Activated naive CD4-positive, alpha-beta T cell treated with anti-CD3 and anti-CD28 coated beads for 36 hours (primary cell): ENCODE measurements at places on chromosomes 3 and 15. TPM values are rescaled to one million over a fixed set of nuclear protein-coding genes. Genes with fewer than 3 reads are reported as not detected.

DNA sequence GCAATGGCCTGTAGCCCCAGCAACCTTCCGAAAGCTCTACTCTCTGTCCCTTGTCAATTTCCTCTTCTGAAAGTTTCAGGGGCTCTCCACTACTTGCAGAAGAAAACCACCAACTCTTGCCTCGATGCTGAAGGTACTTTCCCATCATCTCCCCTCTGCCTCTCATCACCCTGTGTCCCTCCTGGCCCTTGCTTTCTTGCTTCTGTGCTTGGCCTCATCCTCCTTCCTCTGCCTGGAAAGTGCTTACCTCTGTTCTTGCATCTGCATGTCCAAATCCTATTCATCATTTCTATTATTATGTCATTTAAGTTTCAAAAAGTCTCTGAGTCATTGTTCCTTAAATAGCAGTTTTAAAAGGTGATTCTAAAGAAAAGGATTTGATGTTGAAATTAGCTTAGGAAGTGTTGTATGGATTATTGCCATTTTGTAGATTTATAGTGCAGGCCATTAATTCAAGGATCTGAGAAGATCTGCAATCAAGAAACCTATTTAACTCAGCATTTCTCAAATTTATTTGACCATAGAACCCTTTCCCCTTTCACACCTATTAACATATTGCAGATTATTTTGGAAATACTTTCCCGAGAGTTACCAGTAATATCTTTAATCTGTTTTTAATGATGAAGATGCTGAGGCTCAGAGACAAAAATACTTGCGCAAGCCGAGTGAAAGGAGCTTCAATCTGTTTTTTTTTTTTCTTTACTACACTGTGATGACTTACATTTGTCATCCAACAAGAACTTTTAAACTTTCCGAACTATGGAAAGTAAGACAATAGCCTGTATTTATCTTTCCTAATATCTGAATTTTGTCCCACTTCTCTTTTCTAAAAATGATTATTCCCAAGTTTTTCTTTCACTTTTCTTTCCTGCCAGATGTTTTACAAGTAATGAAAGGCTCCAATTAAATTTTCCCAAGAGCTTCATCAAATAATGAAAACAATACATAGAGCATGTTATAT, 22.3 kb upstream of the CFAP161 start:
- DNase-seq, result no peak

Gene NIT2
- 76.0 TPM for total RNA-seq

- DNase-seq, result peak; percentile 86
These were observed at the start of gene CHD2 for GRCh38 chr15:92899948-92900730. CHD2 (plus strand) TSS chr15:92900324; CDS start chr15:92901238, 914 bp downstream.

Gene AGBL1
- not detected for total RNA-seq

DNA sequence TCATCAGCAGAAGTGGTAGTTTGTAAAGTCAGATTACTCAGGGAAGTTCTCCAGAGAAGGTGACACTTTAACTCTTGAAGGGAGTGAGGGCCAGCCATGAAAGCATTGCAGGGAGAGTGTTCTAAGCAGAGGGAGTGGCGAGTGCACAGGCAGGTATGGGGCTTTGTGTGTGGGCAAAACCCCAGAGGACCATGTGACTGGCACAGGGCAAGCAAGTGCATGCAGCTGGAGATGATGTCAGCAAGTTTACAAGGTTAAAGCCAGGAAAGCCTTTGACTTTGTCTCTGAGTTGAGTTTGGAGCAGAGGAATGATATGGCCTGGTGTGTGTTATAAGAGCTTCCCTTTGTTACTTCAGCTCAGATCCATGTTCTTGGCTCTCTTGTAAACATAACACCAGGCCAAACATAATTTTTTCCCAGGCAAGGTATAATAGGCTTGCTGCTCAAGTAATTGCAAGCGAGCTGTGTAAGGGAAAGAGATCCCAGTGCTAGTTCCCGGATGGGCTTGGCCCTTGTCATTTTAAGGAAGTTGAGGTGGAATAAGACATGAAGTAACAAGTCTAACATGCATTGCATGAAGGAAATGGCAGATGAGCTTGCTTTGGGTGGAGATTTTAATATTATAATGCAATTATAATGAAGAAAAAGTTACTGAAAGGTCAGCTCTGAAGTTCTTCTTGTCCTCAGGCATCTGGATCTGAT, 341.1 kb upstream of the LRRC3B start:
- no peak for DNase-seq

- DNase-seq, result peak; percentile 80
These were observed at the start of gene SMAD3 for GRCh38 chr15:67065531-67066005. SMAD3 (plus strand) TSS chr15:67065602; CDS start chr15:67066155, 553 bp downstream.

Gene SYNPR
- not detected for total RNA-seq

DNA sequence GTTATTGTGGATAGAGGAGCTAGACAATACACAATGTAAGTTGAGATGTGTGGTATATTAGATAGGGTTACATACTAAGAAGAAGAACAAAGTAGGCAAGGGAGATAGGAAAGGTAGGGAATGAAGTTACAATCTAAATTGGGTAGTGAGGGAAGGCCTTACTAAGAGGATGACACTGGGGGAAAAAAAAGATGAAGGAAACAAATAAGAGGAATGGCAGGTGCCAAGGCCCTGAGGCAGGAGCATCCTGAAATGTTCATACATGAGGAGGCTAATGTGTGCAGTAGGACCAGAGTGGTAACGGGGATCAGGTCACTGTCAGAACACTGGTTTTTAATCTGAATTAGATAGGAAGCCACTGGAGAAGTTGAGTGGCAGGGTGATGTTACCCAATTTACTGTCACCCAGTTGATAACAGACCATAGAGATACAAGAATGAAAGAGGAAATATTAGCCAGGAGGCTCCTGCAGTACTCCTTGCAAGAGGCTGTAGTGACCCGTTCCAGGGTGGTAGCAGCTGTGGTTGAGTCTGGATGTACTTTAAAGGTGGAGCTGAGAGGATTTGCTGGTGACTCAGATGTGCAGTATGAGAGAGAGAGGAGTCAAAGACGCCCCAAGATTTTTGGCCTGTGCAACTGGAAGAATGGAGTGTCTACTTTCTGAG, 14.4 kb downstream of the RTP1 start:
- no peak for DNase-seq

Gene MYRIP
- total RNA-seq, result not detected

Gene FHIT
- total RNA-seq, result 22.7 TPM

GRCh38 chr15:66907826-66908743, 157.3 kb upstream of the SMAD3 start:
- no peak for DNase-seq

GRCh38 chr3:171260466-171260865, 199.7 kb downstream of the TNIK start:
- no peak for DNase-seq

GRCh38 chr3:108029466-108029865, 61.4 kb downstream of the CD47 start:
- no peak for DNase-seq

- DNase-seq, result no peak
These were observed 247.4 kb upstream of the SATB1 start for GRCh38 chr3:18672561-18672960.

- DNase-seq, result no peak
These were observed 72.7 kb upstream of the PPIB start for GRCh38 chr15:64235552-64235951.

GRCh38 chr3:197345390-197345789, 47.0 kb upstream of the DLG1 start:
- DNase-seq, result no peak

DNA sequence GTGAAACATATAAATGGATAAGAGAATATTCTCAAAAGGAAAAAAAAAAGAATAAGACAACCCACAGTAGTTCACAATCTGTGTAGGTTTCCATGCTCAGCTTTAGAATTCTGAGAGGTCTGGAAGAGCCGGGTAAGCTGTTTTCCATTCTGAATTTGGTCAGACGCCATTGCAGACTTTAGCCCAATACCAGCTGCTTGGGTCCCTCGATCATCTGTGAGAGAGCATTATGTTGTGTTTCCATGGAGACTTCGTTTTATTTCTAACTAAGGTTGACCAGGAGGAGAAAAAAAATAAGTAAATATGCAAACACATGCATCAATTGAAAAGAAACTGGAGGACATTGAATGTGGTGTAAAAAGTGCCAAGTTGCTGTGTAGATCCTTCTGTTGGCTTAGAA, 25.5 kb downstream of the KCNAB1 start:
- DNase-seq, result no peak

GRCh38 chr3:133159498-133160475, 121.6 kb downstream of the TMEM108 start:
- no peak for DNase-seq

Gene LYZL4
- not detected for total RNA-seq

DNA sequence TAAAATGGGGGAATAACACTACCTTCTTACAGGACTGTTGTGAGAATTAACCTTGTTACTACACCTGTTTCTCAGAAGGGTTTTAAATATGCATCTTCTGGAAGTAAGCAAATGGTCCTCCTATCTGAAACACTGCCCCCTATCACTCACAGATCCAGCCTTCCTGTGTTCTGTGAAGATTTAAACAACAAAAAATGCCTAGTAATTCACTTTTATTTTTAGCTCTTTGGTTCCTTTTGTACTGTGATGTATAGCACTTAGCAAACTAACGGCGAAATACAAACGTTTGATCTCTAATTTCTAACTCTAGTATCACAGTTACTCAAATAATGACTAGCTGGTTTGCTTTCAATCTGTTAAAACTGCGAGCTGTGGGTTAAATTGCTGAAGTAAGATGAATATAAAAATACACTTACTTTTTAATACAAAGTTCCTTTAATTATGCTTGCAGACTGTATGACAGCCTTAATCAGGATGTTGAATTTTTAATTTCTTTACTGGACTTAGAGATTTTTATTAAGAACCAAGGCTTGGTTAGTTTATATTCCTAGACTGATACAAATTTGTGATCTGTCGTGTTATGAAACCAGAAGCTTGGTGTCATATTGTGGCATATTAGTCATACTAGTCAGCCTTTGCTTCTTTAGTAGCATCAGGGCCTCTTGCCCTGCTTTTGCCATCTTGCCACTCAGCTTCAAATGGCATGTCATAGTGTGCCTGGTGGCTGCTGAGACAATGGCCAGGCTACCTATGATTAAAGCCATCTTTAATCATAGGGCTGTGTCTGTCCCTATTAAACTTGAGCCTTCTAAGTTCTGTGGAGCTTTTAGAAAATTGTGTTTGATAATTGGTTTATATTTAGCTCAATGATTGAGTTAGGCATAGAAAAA, 9.2 kb downstream of the EIF3J start:
- DNase-seq, result peak; percentile 74

Gene ZXDC
- 23.9 TPM for total RNA-seq

- no peak for DNase-seq
These were observed 509.6 kb downstream of the IGSF11 start for GRCh38 chr3:118525077-118525476.

DNA sequence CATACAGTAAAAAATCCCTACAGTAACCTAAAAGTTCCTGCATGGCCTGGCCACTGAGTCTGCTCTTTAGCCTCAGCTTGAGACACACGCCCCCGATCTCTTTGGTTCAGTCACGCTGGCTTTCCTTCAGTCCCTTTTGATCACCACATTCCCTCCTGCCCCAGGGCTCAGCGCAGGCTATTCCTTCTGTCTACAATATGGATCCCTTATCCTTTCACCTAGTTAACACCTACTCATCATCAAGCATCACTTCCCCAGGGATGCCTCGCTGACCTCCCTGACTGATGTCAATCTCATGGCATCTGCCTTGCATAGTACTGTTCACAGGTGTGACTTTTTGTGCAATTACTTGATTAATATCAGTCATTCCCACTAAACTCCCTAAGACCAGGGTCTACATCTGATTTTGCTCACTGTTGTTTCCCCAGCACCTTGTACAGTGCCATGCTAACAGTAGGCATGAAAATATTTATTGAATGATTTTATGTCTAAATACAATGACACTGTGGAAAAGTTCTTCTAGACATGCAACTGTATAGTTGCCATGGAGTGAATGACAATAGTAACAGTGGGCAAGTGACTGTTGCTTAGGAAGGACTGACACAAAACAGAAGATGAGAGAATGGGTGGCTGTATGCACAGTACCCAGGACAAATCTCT, at the start of gene SNTN:
TSS of gene SNTN (plus strand) at position 610 of the 660 bp plus-strand sequence. CDS start at position 623, 13 bp downstream.
- DNase-seq, result no peak

DNA sequence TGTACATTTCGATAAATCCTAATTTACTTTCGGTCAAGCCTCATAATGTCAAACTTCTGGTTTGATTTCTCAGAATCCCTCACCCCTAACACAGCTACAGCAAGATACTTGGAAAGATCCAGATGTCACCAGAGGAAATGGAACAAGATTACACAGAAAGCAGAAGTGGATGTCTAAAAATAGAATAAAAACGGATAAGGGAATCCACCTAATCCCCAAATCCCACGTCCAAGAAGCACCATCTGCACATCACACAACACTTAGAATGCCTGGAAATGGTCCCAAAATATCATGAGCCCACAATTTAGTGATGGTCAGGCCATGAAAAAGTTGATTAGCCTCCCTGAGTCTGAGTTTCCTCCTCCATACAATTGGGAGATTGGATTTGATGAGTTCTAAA, 61.7 kb downstream of the AGTR1 start:
- DNase-seq, result no peak

- DNase-seq, result no peak
These were observed 306.5 kb downstream of the RBMS3 start for GRCh38 chr3:29587340-29587739.

DNA sequence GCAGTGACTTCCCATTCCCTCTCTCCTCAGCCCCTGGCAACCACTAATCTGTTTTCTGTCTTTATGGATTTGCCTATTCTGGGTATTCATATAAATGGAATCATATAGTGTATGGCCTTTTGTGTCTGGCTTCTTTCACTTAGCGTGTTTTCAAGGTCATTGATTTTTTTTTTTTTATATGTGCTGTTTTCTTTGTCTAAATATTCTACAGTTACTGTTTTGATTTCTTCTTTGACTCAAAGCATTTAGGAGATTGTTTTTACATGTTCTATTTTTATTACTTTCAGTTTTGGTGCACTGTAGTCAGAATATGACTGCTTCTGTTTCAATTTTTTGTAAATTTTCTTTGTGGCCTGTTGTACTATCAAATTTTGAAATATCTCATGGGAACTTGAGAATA, 71.9 kb upstream of the RNU6-1 start:
- no peak for DNase-seq

- DNase-seq, result no peak
These were observed 39.1 kb downstream of the SYNM start for GRCh38 chr15:99143655-99144610.

DNA sequence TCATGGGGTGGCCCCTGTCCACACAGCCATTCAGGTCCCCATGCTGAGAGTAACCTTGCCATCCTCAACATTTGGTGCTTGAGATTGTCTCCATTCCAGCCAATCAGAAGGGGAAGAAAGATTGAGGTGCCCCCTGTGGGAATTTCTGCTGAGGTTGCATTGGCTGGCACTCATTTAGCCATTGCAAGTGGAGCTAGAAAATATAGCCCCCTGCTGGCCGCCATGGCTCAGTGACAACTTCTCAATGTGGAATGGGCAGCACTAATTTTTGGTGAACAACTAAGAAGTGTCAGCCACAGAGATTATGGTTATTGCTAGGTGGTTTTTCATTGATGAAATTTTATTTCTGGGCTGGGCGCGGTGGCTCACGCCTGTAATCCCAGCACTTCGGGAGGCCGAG, 22.0 kb downstream of the COL6A6 start:
- peak; percentile 61 for DNase-seq

GRCh38 chr3:152524198-152525140, 255.7 kb downstream of the MBNL1 start:
- peak; percentile 74 for DNase-seq

Gene RARB
- total RNA-seq, result not detected

GRCh38 chr15:96051598-96051997, 278.9 kb upstream of the NR2F2 start:
- DNase-seq, result no peak

GRCh38 chr15:34436956-34437442, 609 bp downstream of the GOLGA8A start:
- peak; percentile 36 for DNase-seq
